ENCODE measurements at places on chromosomes 12 and 14. TPM values are rescaled to one million over a fixed set of nuclear protein-coding genes. Genes with fewer than 3 reads are reported as not detected.
A peak's percentile ranks its signal among the peaks of the same experiment; 100 is the strongest.

DNA sequence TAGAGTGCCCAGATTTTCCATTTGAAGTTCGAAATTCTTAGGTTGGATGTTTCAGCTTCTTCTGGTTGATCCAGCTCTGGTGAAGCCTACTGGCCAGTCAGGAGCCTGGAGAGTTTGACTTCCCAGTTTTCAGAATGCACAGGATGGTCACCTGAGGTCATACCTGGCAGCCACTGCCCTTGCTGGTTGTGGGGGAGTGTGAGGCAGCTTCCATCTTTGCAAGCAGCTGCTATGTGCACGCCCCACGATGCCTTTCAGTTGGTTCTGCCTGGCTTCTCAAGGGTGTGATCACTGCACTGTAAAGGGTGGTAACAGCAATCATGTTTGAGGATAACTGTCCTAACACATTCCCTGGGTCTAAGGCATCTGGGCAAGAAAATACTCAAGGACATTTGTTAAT, 15.4 kb downstream of the CCDC92 start:
- no peak for DNase-seq
- H3K4me3 ChIP-seq = no peak overlapping the region
- H3K27ac ChIP-seq = no peak overlapping the region
- no peaks in the 10 kb centered on the region for H3K4me1 ChIP-seq
- peaks cover 25% of the 10 kb centered on the region for H3K27me3 ChIP-seq

- DNase-seq = no peak
- no peak overlapping the region for H3K27ac ChIP-seq
- H3K4me3 ChIP-seq = no peak overlapping the region
- H3K27me3 ChIP-seq = no peaks in the 10 kb centered on the region
- H3K4me1 ChIP-seq = no peaks in the 10 kb centered on the region
Measured at GRCh38 chr14:91315844-91316267, 71.4 kb upstream of the GPR68 start.

The NRXN3 gene
- total RNA-seq = 4.1 TPM

The P2RX2 gene
- 0.84 TPM for total RNA-seq

The FZD10 gene
- 0.60 TPM for total RNA-seq

The SLC8A3 gene
- total RNA-seq = 1.0 TPM

DNA sequence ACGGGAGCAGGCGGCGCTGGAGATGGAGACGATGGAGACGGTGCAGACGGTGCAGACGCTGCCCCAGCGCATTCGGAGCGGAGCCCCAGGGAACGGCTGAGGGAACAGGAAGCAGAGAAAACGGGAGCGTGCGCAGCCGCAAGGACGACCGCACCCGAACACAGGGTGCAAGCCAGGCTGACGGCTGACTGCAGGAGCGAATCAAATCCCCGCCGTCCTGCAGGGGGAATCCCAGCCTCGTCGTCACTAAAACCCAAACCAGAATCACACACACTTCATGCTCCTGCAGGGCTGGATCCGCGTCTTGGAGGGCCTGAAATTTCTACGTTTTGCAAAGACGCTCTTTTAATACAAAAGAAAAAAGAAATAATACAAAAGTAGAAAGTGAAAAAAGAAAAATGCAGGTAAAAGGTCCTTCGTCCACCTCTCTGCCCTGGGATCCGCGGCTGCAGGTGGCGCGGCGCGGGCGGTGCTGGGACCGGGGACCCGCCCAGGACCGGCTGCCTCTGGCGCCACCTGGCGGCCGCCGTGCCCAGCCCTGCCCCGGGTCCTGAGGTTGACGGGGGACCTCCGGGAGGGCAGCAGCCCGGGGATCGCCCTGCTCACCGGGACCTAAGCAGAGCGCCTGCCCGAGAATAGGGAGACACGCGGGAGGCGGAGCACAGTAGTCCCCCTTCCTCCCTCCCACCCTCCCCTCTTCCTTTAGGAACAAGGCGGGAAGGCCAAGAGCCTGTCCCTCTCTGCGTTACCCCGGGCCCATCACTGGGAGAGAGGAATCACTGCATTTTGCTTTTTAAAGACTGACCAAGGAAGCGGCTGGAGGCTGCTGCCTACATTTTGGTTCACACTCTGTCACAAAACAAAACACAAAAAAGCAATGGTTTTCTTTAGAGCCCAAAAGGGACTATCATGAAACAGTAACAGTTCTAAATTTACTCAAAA, 20.1 kb downstream of the STX2 start:
- no peak overlapping the region for H3K27ac ChIP-seq
- no peak overlapping the region for H3K4me3 ChIP-seq
- H3K27me3 ChIP-seq = no peaks in the 10 kb centered on the region
- DNase-seq = peak; percentile 97
- H3K36me3 ChIP-seq = peaks cover 5% of the 10 kb centered on the region

DNA sequence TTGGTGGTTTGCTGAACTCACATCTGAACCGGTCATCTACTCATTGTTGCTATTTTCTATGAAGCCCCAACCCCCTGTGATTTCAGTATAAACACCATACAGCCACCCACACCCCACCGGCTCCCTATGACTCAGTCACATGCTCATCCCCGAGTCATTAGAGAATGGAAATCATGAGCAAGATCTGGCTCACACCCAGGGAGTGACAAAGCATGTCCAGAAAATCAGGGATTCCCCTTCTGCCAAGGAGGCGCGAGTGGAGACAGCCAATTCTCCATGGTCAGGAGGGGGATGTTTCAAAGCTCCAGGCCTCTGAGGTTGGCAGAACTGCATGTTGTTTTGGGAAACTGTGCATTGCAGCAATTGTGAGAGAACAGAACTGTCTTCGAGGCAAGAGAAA, 657.5 kb upstream of the TBX3 start:
- no peaks in the 10 kb centered on the region for H3K4me1 ChIP-seq
- H3K36me3 ChIP-seq = no peaks in the 10 kb centered on the region
- H3K4me3 ChIP-seq = no peak overlapping the region
- H3K27ac ChIP-seq = no peak overlapping the region

The SLC24A4 gene
- total RNA-seq = 0.44 TPM

The PLEKHG7 gene
- not detected for total RNA-seq

- no peaks in the 10 kb centered on the region for H3K27me3 ChIP-seq
- H3K4me1 ChIP-seq = 0 out of 2 replicates have a peak, but pooled peaks cover 4% of the 10 kb centered on the region
- H3K4me3 ChIP-seq = no peak within 1 kb of the TSS
- H3K27ac ChIP-seq = no peak within 1 kb of the TSS
- DNase-seq = no peak
Measured at GRCh38 chr14:23435543-23436326, at the start of gene MYH7. Gene MYH7 (minus strand): TSS chr14:23435660. CDS start chr14:23433732, 1,928 bp downstream.

The EID3 gene
- total RNA-seq = 2.2 TPM

The ALKBH2 gene
- total RNA-seq = 22.5 TPM

DNA sequence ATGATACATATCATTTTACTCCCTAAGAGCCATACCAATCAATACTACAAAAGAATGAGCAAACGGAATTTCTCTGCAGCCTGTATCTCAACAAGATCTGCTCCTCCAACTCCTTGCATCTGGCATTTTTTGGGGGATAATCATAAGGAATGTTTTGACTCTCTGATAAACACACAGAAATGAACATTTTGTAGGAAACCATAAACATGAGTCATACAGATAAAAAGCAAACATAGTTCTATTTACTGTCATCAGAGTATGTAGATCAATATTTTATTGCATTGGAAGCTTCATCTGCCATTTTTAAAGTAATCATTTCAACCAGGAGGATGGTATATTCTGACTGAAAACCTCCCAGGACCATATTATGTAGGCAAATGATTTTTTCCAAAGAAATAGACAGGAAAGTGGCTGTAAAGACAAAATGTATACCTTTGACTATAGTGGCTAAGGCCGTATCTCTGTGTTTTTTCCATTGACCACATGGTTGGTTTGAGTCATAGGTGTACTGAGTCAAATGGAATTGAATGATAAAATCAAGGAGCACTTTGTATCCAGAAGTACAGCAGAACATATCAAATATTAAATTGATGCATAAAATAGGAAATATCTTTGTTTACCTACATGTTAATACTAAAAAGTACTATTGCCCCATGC, 32.4 kb upstream of the CD69 start:
- H3K4me3 ChIP-seq = no peak overlapping the region
- H3K27ac ChIP-seq = no peak overlapping the region
- no peaks in the 10 kb centered on the region for H3K4me1 ChIP-seq
- no peak for DNase-seq

GRCh38 chr12:32249777-32250176, 143.1 kb downstream of the BICD1 start:
- H3K36me3 ChIP-seq = no peaks in the 10 kb centered on the region
- H3K27me3 ChIP-seq = no peaks in the 10 kb centered on the region
- DNase-seq = no peak
- H3K4me1 ChIP-seq = peaks cover 4% of the 10 kb centered on the region

DNA sequence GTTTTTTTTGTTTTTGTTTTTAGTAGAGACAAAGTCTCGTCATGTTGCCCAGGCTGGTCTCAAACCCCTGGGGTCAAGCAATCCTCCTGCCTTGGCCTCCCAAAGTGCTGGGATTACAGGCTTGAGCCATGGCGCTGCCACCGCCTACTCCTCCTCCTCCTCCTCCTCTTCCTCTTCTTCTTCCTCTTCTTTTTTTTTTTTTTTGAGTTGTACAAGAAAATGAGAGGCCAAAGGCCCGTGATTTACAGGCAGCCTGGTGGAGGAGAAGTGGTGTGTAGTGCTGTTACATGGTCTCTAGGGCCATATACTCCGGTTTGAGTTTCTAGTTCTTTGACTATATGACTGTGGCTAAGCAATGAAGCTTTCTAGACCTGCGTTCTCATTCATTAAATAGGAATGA, 29.6 kb upstream of the SPPL3 start:
- H3K4me3 ChIP-seq = no peak overlapping the region
- no peaks in the 10 kb centered on the region for H3K27me3 ChIP-seq
- H3K4me1 ChIP-seq = peaks cover 2% of the 10 kb centered on the region
- H3K27ac ChIP-seq = no peak overlapping the region
- no peak for DNase-seq
- H3K36me3 ChIP-seq = no peaks in the 10 kb centered on the region

The DHRS4L2 gene
- total RNA-seq = 15.4 TPM

The SARNP gene
- total RNA-seq = 114 TPM

DNA sequence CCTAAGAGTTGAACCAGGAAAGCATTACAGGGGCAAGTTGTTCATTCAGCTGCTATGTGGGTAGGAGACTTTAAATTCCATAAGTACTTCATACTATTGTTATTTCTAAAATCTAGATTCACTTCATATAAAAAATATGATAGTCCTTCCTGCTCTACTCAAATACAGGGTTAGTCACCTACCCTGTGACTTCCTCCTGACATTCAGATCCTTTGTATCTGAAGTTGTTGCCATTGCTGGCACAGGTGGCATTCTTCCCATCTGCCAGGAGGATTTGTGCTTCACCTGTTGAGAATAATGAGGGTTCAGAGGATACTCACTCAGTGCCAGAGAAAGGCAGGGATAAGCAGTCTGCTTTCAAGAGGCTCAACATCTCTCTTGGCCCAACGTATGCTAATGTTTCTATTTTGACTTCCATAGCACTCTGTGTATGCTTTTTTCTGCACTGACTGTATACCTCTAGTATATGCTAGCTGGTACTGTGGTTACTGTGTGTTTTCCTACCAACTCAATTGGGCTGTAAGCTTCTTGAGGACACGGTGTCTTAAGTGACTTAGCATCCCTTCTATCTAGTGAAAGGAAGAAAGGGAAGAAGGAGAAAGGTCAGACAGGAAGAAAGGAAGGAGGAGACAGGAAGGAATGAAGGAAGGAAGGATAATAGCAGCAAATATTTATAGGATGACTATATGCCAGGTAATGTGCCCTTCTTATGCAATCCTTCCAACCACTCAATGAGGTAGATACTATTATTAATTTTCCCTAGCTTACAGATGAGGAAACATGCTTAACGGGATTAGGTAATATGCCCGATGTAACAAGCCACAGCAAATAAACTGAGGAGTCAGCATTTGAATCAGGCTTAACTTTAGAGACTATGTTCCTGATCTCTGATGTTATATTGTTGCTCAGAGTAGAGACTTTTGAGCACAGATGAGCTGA, 38.5 kb upstream of the FGF6 start:
- H3K4me3 ChIP-seq = no peak overlapping the region
- no peak for DNase-seq
- H3K36me3 ChIP-seq = no peaks in the 10 kb centered on the region
- H3K27ac ChIP-seq = no peak overlapping the region
- no peaks in the 10 kb centered on the region for H3K27me3 ChIP-seq

DNA sequence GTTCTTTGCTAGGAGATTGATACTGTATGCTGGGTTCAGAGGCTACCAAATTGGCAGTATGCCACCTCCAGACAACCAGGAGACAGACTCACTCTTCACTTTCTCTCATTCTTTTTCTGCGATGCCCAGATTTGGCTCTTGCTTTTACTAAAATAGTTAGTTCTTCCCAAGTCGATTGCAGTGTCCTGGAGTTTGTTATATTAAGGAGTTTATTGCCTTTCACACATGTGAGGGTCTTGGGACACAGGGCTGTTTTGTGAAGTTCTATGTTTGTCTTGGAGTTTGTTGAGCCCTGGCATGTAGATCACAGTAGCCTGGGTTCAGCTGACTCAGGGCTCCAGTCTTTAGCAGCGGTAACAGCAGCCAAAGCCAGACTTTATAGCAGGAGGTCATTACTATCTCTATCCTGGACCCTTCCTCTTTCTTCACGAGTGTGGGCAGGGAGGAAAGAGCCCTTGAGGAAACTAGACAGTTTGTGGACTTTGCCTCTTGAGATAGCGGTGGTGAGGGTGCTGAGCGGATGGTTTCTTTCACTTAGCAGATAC, 1.6 kb downstream of the MLEC start:
- H3K27me3 ChIP-seq = no peaks in the 10 kb centered on the region
- peak overlapping the region; percentile 92 for H3K4me3 ChIP-seq
- H3K4me1 ChIP-seq = peaks cover 15% of the 10 kb centered on the region

GRCh38 chr14:84492685-84493084, 1037.3 kb upstream of the FLRT2 start:
- H3K36me3 ChIP-seq = no peaks in the 10 kb centered on the region
- H3K27ac ChIP-seq = no peak overlapping the region
- no peaks in the 10 kb centered on the region for H3K4me1 ChIP-seq
- H3K4me3 ChIP-seq = no peak overlapping the region
- H3K27me3 ChIP-seq = no peaks in the 10 kb centered on the region

The SLC7A7 gene
- total RNA-seq = 6.3 TPM

GRCh38 chr12:122979908-122980182, 636 bp upstream of the ARL6IP4 start:
- DNase-seq = no peak
- peaks cover 2% of the 10 kb centered on the region for H3K36me3 ChIP-seq
- H3K27me3 ChIP-seq = no peaks in the 10 kb centered on the region
- H3K27ac ChIP-seq = no peak overlapping the region

The RND1 gene
- total RNA-seq = 16.2 TPM

Measured in H1 (cell line).